Ureter (tissue), 1 donor: ENCODE measurements at places on chromosomes 5 and 9. TPM values are rescaled to one million over a fixed set of nuclear protein-coding genes. Genes with fewer than 3 reads are reported as not detected.

DNA sequence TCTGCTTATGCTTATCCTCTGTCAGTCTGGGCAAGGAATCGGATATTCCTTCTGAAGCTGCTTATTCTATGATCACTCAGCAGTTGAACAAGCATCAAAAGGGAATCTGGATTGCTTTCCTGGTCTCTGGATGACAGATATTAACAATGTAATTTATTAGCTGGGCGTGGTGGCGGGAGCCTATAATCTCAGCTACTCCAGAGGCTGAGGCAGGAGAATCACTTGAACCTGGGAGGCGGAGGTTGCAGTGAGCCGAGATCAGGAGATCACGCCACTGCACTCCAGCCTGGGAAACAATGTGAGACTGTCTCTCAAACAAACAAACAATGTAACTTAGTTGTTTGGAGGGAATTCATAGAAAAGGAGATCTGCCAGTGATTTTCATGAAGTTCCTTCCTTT is 45.4 kb downstream of the DMRT1 start:
- no peak for DNase-seq

DNA sequence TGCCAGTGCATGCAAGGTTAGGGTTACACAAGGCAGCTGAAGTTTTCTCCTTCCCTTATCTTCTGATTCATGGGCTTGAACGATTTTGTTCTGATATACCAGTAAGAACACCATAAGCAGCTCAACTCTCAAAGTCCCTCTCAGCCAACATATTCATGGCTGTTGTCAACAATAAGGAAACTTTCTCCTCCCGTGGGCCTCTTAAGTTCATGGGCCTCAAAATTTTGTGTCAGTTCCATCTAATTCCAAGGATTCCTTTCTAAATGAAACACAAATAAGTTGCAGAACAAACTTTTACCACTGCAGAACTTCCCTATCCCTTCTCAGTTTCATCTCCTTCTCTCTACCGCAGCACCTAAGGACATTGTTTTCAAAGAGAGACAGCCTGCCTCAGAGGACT is 23.6 kb upstream of the CAST start:
- DNase-seq = no peak

DNA sequence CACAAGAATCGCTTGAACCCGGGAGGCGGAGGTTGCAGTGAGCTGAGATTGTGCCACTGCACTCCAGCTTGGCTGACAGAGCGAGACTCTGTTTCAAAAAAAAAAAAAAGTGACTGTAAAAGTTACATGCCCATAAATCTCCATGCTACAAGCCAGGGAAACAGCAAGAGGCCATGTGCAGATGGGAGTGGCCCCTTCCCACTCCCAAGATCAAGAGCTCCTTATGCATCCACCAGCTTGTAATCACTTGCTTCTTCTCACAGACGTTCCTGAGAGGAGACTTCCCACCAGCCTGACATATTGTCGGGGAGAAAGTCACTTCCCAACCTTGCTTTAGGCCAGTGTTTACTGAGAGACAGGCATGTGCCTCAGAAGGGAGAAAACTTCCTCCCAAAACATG is 45.6 kb upstream of the N4BP3 start:
- no peak for DNase-seq

- DNase-seq = no peak
Observed at GRCh38 chr9:37746448-37747270, 6.9 kb upstream of the TRMT10B start.

GRCh38 chr5:98722188-98722587 is 51.3 kb upstream of the RGMB start:
- no peak for DNase-seq

DNA sequence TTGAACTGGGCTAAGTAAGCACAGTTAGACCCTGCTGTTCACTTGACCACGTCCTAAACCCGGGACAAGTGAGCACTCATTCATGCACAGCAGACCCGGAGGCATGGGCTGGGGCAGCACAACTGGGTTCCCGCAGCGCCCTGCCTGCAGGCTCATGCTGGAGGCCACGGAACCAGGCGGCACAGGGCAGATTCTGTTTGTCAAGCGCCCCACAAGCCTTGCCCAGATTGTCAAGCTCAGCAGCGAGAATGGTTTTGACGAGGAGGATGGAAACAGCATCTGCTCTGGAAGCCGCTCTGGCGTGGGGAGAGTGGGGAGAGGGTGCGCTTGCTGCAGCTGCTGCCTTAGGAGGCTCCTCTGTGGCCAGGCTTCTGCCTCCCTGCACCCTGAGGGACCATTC is 32.7 kb downstream of the PRRT1B start:
- DNase-seq = no peak

The ADAMTS2 gene
- 13.3 TPM for total RNA-seq
